ENCODE measurements at places on chromosomes 6 and 20.
A peak's percentile ranks its signal among the peaks of the same experiment; 100 is the strongest.

- no peak for DNase-seq
Observed at GRCh38 chr6:25196464-25196863, 82.7 kb upstream of the CARMIL1 start.

GRCh38 chr20:31830406-31830981 lies 11.3 kb downstream of the MYLK2 start:
- DNase-seq, result no peak

- peak; percentile 26 for DNase-seq
Observed at GRCh38 chr6:108684771-108685329, 124.1 kb downstream of the FOXO3 start.

DNA sequence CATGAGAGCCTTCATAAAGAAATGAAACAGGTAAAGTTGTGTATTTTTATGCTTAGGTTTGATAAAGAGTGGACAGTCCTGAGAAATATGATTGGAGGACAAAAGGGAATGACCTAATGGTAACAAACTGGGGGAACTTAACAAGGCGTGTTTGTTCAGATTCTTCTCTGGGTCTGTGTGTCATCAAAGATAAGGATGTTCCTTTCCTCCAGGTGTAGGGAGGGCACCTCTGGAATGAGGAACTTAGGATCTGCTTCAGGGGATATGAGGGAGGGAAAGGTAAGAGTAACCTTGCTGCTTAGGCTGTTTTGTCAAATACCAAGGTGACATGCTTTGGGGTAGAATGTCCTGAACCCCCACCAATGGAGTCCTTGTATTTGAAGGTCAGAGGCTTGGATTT lies 291.9 kb downstream of the KCNQ5 start:
- no peak for DNase-seq
